Cerebellar cortex (tissue), 1 donor: ENCODE measurements at places on chromosomes 4 and X.

DNA sequence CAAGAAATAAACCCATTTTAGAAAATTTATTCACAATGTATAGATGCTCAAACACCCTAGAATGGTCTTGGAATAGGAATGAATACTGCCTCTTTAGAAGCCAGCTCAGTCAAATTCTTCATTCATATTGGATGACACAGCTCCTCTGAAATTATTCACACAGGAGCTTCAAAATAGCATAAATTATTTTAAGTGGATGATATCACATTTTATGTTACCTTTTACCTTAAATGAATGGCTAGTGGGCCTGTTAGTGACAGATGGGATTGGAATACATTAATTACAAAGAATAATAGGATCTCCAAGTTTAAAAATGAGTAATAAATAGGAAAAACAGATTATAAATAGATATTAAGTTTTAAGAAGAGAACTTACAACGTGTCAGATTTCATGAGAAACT, 184.4 kb downstream of the GABRB1 start:
- no peak for DNase-seq

DNA sequence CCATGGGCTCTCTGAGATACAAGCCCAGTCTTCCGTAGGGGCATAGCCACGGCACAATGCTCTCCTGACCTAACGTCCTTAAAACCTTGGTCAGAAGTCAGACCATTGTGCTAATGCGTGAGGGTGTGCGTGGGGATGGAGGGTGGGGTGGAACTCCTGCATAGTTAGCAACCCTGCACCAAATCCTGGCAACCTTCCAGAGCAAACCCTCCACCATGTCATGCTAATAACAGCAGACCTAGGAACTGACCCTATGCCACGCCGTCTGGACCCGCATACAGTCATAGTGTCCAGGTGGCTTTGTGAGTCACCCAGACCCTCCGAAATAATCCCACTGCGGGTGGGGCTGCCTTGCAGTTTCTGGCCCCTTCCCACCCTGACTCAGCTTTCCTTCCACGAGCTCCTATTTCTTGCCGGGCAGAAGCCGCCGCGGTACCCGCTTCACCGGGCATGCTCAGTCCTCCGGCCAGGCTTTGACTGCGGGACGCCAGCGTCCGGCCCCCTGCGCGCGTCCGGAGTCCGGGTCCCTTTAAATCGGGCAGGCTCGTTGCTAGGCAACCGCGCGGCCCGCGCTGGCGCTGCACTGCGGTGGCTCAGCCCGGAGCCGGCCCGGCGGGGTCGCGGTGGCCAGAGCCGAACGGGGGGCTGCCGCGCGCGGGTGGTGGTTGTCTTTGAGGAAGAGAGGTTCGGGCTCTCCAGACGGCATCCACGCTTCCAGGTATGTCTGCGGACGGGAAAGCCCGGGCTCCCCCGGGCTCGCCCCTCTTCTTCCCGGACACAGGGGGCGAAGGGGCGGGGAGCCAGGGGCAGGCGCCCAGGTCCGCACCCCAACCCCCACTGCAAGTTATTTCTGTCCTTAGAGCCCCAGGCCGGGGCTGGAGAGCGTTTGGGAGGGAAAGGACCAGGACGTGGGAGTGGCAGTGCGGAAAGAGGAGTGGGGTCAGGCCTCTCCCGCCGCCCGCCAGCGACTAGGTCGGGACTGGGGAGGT, at the start of gene CCDC160:
Gene CCDC160 (plus strand): TSS at position 557 of the 989 bp plus-strand sequence. CDS start 7,619 bp downstream, outside the sequence.
- peak; percentile 36 for DNase-seq

DNA sequence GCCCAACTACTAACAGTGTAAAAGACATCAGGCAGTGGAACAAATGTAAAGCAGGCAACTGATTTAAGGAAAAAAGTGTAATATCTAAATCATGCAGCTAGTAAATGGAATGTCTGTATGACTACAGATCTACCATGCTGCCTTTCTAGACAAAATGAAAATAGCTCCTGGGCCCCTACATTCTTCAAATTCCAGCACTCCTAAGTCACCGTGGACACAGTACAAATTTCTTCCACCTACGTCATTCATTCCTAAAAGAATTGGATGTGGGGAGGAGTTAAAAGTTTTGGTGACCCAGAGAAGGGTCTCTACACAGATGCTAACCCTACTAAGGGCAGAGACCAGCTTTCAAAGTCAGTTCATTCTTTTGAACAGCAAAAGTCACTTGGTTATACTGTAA, 137.2 kb upstream of the ARHGEF9 start:
- DNase-seq = no peak

DNA sequence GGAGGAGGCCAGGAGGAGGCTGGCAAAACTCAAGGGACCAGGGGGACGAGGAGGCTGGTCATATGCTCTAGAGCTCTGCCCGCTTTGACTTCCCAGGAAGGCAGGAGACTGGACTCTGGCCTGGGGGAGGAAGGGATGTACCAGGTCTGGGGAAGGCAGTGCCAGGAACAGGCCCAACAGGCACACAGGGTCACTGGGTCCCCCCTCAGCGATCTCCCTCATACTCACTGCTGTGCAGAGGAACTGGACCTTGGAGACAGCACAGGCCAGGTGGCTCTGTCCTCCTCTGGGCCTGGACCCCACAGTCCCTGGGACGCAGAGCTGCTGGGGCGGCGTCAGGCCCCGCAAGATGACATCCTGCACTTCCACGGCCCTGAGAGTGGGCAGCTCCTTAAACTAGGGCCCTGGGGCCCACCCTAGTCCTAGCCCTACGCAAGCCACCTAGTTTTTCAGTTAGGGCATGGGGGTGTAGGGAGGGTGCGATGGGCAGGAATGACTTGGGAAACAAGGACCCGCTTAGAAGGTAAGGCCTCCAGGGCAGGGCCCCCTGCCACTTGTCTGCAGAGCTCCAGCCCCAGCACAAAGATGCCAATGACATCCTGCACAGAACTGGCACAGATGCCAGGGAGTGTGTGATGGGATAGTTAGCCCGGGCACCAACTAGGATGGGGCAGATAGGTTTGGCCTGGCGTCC, 59.5 kb downstream of the HTRA3 start:
- DNase-seq = no peak

DNA sequence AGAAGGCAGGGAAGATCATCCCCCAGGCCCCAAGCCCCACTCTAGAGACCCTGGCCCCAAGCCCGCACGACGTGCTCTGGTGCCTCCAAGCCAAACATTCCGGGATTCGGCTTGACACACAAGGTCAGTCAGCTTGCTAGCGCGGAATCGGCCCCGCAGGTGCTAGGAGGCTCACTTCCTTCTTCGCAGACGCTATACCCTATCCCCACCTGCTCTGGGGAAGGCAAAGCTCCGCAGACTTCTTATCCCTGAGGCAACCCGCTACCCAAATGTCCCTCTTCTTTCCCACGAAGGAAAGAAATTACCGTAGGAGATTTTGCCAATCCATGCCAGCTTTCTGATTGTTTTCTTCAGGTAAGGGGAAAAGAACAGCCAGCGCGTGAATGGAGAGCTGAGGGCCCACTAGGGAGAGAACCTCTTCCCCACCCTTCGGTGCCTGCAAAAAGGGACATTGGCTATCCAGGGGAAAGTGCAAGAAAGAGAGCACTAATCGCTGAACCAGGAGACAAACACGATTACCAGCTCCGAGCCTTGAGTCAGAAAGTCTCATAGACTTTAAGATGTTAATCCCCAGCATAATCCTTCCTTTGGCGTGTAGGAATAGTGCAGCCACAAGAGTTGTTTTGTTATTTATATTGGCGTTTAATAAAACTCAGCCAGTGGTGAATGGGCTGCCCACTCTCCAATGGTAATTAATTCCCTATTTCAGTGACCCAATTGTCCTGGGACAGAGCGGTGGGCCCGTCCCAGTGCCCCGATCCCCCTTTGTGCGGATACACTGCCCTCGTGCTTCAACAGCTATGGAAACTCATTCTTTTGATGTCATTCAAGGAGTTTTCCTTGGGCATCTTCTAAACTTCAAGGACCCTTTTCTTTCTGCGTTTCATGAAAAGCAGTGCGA, 5.4 kb upstream of the NEUROG2 start:
- DNase-seq = no peak

GRCh38 chrX:69298466-69299140, 133.3 kb upstream of the PJA1 start:
- DNase-seq = no peak

DNA sequence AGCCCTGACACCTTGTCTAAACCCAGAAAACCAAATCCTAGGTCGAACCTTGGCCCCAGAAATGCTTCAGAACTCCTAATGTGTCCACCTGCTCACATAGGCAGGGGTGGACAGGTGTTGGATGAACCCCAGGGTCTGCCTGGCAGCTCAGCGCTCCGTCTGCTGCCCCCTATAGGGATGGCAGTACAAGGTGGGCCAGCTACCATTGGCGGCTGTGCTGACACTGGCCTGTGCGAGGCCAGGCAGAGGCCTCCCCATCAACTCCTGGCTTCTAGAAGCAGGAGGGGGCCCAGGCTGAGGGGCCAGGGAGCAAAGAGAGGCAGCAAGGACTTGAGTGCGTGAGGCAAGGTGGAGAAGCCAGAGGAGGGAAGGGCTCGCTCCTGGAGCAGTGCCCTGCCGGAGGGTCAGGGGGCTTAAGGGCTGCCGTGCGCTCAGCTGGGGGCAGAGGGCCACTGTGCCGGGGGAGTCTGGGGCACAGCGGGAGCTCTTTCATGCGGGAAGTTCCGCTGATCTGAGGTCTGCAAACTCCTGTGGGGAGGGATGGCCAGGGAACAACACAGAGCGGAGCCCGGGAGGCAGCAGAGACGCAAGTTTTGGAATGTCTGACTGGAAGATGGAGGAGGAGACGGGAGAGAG, 20.6 kb downstream of the CCNQ start:
- DNase-seq = no peak

GRCh38 chr4:14345356-14345775, 656.9 kb upstream of the CPEB2 start:
- DNase-seq = no peak

DNA sequence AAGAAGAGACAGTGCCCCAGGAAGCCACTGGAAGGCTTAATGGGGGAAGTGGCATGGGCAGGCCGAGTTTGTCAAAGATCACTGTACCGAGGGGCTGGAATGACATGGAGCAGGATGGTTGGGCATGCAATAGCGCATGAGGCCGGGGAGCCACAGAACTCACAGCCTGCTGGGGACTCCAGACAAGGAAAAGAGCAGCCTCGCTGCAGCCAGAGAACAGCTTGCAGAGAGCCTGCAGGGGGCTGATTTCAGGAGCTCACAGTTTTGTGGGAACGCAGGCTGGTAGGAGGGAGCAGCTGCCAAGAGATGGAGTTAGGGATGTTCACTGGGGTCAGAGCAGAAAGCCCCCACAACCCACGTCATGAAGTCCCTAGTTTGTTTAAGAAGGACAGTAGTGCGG, 45.4 kb downstream of the STOX2 start:
- peak; percentile 39 for DNase-seq

- DNase-seq = no peak
Observed at GRCh38 chr4:155523358-155523757, 143.3 kb upstream of the GUCY1A1 start.

GRCh38 chrX:39936886-39937770, 160.6 kb downstream of the BCOR start:
- DNase-seq = no peak

DNA sequence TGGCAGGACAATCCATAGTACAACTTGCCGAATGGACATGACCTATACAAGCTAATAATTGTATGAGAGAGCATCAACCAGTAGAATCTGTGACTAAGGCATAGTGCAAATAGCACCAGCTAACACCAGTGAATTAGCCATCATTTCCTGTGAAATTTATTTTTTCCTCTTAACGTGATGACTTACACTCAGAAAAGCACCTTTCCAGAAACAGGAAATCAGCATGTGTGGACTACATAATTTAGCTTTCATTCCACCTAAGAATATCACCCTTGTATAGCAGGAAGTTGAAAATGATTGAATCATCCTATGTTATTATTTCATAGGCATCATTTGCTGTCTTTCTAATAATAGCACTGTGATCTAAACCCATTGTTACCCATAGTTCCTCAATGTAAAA, 1393.4 kb upstream of the PCDH7 start:
- no peak for DNase-seq

GRCh38 chr4:116499-116898, 7.8 kb upstream of the ZNF718 start:
- no peak for DNase-seq

DNA sequence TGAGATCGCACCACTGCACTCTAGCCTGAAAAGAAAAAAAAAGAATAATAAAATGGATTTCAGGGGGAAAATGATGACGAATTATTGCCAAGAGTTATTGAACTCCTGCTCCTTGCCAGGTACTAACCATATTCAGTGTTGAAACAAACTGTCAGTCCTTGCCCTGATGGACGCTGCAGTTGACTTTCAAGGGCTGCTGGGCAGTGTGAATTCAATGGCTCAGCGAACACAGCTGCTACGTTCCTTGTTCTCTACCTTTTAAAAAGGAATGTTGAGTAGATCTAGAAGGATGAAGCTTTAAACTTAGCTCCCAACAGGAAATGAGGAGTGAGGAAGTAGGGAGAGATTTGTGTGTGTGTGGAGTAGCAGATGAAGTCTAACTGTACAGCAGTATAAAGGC, 2.7 kb downstream of the LIMCH1 start:
- no peak for DNase-seq

GRCh38 chr4:73230865-73231517, 27.6 kb downstream of the ANKRD17 start:
- no peak for DNase-seq

DNA sequence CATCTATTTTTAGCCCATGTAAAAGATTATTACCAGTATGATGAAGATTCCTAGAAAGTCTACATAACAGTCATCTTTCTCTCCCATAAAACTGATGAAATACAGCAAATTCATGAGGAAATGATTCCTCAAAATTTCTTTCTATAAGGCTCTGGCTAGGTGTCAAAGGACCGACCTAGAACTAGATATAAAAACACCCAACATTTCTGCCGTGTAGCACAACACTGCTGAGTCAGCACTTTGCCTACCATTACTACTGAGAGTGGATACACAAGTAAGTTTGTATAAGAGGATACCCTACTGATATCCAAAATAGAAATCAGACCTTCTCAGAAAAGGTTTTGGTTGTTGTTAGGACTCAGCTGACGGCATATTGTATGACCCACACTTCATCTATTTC, 24.7 kb downstream of the TMEM47 start:
- no peak for DNase-seq

DNA sequence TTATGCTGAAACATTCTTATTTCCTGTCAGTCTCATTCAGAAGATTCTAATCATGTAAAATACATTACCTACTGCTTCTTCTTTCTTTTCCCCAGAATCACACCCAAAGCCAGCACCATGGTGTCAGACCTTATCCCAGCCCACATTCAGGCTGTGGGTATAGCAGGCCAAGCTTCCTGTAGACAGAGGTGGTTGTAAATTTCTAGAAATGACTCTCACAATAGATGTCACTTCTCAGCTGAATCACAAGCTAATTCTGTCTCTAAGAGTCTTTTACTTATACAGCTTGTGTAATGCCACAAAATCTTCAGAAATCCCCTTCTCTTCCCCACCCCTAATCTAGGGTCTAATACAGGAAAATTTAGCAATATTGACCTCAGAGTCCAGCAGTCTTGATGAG, 239.6 kb downstream of the PARM1 start:
- DNase-seq = no peak
